ENCODE measurements at places on chromosomes 2 and 18. TPM values are rescaled to one million over a fixed set of nuclear protein-coding genes. Genes with fewer than 3 reads are reported as not detected.

IL36A gene
- total RNA-seq, result not detected

SERPINB13 gene
- total RNA-seq, result not detected

CCL20 gene
- total RNA-seq, result not detected

CD226 gene
- total RNA-seq, result 2.6 TPM

MLPH gene
- total RNA-seq, result not detected

KHK gene
- 5.5 TPM for total RNA-seq

GPR55 gene
- 4.7 TPM for total RNA-seq

ZEB2 gene
- total RNA-seq, result 232 TPM

GALNT14 gene
- 4.9 TPM for total RNA-seq

HTR2B gene
- total RNA-seq, result not detected

NETO1 gene
- 7.2 TPM for total RNA-seq

DPYSL5 gene
- total RNA-seq, result not detected

MATN3 gene
- not detected for total RNA-seq

VIT gene
- not detected for total RNA-seq

RAB6C gene
- total RNA-seq, result not detected

DNA sequence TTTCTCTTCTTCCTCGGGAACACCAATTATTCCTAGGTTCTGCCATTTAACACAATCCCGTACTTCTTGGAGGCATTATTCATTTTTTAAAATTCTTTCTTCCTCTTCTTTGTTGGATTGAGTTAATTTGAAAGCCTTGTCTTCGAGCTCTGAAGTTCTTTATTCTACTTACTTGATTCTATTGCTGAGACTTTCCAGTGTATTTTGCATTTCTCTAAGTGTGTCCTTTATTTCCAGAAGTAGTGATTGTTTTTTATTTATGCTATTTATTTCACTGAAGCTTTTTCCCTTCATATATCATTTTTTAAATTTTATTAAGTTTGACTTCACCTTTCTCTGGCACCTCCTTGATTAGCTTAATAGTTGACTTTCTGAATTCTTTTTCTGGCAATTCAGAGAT is 13.6 kb upstream of the UPP2 start:
- H3K27ac ChIP-seq, result no peak overlapping the region
- H3K4me3 ChIP-seq, result no peak overlapping the region

- H3K36me3 ChIP-seq, result no peaks in the 10 kb centered on the region
- no peak for DNase-seq
- H3K27ac ChIP-seq, result no peak overlapping the region
- H3K27me3 ChIP-seq, result no peaks in the 10 kb centered on the region
- no peaks in the 10 kb centered on the region for H3K4me1 ChIP-seq
- no peak overlapping the region for H3K4me3 ChIP-seq
Observed at GRCh38 chr2:120701499-120701898, 34.2 kb upstream of the GLI2 start.

- DNase-seq, result no peak
- no peak overlapping the region for H3K27ac ChIP-seq
- no peaks in the 10 kb centered on the region for H3K4me1 ChIP-seq
Observed at GRCh38 chr18:10101729-10102128, 187.9 kb downstream of the VAPA start.

GRCh38 chr18:47737198-47737830 is 193.1 kb downstream of the SMAD2 start:
- H3K36me3 ChIP-seq, result no peaks in the 10 kb centered on the region
- H3K4me1 ChIP-seq, result no peaks in the 10 kb centered on the region
- no peak for DNase-seq
- no peak overlapping the region for H3K4me3 ChIP-seq
- H3K27ac ChIP-seq, result no peak overlapping the region

GRCh38 chr2:169131587-169132512 is 62.5 kb downstream of the DHRS9 start:
- H3K4me1 ChIP-seq, result no peaks in the 10 kb centered on the region
- H3K27ac ChIP-seq, result no peak overlapping the region
- peak; percentile 63 for DNase-seq
- H3K4me3 ChIP-seq, result no peak overlapping the region
- H3K27me3 ChIP-seq, result no peaks in the 10 kb centered on the region

DNA sequence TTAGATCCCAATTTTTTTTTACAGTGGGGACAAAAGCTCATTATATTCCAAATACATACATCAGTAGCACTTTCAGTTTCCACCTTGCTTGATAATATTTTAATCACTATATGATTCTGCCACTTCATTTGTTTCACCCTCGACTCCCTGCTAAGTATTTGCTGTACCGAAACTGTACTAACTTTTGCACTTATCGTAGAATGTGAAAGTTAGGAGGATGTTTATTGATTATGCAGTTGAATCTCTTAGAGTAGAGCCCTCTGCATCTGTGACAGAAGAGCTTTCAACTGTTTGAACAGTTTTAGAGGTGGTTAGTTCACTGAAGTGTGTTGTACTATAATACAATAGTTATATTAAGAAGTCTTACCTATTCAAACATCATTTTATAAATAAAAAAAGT is 20.8 kb downstream of the NCOA1 start:
- no peak overlapping the region for H3K27ac ChIP-seq
- H3K36me3 ChIP-seq, result no peaks in the 10 kb centered on the region
- H3K27me3 ChIP-seq, result no peaks in the 10 kb centered on the region
- no peak for DNase-seq

DNA sequence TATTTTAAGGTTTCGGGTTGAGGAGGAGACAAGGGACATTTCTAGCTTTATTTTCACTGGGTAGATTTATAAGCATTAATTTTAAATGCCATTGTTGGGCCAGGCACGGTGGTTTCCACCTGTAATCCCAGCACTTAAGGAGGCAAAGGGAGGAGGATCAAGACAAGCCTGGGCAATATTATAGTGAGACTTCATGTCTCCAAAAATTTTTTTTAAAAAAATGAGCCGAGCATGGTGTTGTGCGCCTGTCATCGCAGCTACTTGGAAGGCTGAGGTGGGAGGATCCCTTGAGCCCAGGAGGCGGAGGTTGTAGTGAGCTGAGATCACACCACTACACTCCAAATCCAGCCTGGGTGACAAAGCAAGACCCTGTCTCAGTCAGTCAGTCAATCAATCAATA is 45.0 kb downstream of the MBD5 start:
- H3K27me3 ChIP-seq, result no peaks in the 10 kb centered on the region
- H3K4me1 ChIP-seq, result no peaks in the 10 kb centered on the region
- no peak overlapping the region for H3K4me3 ChIP-seq
- H3K36me3 ChIP-seq, result no peaks in the 10 kb centered on the region
- no peak for DNase-seq

GRCh38 chr2:54107903-54108615 is 7.4 kb upstream of the ACYP2 start:
- no peak for DNase-seq
- H3K27ac ChIP-seq, result no peak overlapping the region
- H3K4me3 ChIP-seq, result no peak overlapping the region
- H3K36me3 ChIP-seq, result no peaks in the 10 kb centered on the region
- no peaks in the 10 kb centered on the region for H3K27me3 ChIP-seq

DNA sequence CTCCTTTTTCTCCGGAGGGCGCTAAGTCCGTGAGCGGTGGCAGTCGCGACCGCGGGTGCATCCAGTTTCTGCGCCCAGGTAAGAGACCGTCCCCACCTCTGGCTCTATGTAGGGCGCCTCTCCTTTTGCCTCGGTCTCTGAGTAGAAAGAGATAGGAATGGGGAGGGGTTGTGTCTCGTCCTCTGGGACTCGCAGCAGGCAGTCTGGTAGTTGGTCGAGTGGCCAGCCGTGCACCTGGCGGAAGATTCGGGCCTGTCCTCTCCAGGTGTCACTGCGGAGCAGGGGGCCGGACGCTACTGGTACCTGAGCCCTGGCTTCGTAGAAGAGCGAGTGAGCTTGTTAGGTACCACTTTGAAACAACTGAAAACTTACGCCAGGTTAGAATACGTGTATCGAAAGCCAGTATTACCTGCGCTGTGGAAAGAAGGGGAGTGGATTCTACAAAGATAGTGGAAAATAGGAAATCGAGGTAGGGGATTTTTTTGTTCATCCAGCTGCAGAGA is 403 bp downstream of the MAP2 start:
- no peak for DNase-seq
- peaks cover 3% of the 10 kb centered on the region for H3K27me3 ChIP-seq
- peak overlapping the region; percentile 69 for H3K4me3 ChIP-seq
- no peaks in the 10 kb centered on the region for H3K36me3 ChIP-seq
- H3K27ac ChIP-seq, result no peak overlapping the region
- H3K4me1 ChIP-seq, result peaks cover 17% of the 10 kb centered on the region

DNA sequence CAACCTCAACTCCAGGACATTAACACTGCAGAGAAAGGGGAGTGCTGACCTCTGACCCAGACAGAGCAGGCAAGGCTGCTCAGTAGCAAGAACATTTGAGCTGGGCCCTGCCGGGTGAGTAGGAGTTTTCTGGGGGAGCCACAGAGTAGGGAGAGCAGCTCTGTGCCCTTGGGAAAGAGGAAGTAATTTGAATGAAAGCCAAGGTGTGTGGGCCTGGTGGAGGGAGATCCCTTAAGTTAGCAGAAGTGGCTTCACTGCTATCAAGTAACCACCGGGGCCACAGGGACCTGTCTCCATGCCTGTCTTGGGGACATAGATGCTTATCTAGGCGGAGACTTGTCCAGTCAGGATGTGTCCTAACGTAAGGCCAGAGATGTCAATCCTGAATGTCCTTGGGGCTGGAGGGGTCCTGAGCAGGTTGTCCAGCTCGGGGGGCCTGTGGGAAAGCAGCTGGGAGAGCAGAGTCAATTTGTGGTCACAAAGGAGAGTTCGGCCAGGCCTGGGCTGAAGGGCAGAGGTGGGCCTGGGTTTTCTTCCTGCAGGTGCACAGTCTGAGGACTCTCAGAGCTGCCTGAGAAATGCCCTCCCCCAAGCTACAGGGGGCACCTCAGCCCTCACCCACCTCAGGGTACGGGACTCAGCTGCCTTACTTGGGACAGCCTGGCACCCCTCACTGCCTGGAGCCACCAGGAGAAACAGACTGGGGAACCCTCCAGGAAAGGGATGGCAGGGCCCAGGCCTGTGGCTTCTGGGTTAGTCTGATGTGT is 15.0 kb upstream of the OTOF start:
- no peak overlapping the region for H3K4me3 ChIP-seq
- no peaks in the 10 kb centered on the region for H3K36me3 ChIP-seq
- H3K27me3 ChIP-seq, result no peaks in the 10 kb centered on the region
- no peak for DNase-seq
- no peaks in the 10 kb centered on the region for H3K4me1 ChIP-seq

GRCh38 chr2:1642066-1642861 is 102.1 kb downstream of the PXDN start:
- no peaks in the 10 kb centered on the region for H3K4me1 ChIP-seq
- no peak overlapping the region for H3K27ac ChIP-seq
- DNase-seq, result no peak
- no peaks in the 10 kb centered on the region for H3K36me3 ChIP-seq
- H3K4me3 ChIP-seq, result no peak overlapping the region
- no peaks in the 10 kb centered on the region for H3K27me3 ChIP-seq

GRCh38 chr2:70902579-70902978 is 33.1 kb upstream of the ATP6V1B1 start:
- H3K27ac ChIP-seq, result no peak overlapping the region
- peaks cover 45% of the 10 kb centered on the region for H3K4me1 ChIP-seq
- no peak overlapping the region for H3K4me3 ChIP-seq
- no peak for DNase-seq
- no peaks in the 10 kb centered on the region for H3K36me3 ChIP-seq

- H3K27ac ChIP-seq, result no peak overlapping the region
- H3K4me3 ChIP-seq, result no peak overlapping the region
- no peak for DNase-seq
Observed at GRCh38 chr2:232352511-232353091, 25.9 kb upstream of the ALPP start.

GRCh38 chr2:108632332-108633160 is 86.7 kb upstream of the RANBP2 start:
- H3K4me1 ChIP-seq, result peaks cover 36% of the 10 kb centered on the region
- no peak overlapping the region for H3K27ac ChIP-seq
- H3K27me3 ChIP-seq, result no peaks in the 10 kb centered on the region
- no peak overlapping the region for H3K4me3 ChIP-seq
- H3K36me3 ChIP-seq, result no peaks in the 10 kb centered on the region

GRCh38 chr18:11514267-11514666 is 95.1 kb upstream of the SLC35G4 start:
- no peak for DNase-seq
- H3K36me3 ChIP-seq, result no peaks in the 10 kb centered on the region
- no peaks in the 10 kb centered on the region for H3K4me1 ChIP-seq
- H3K4me3 ChIP-seq, result no peak overlapping the region
- no peak overlapping the region for H3K27ac ChIP-seq
- no peaks in the 10 kb centered on the region for H3K27me3 ChIP-seq

- H3K4me1 ChIP-seq, result no peaks in the 10 kb centered on the region
Observed at GRCh38 chr2:114265261-114265660, 177.2 kb upstream of the DPP10 start.

- H3K27ac ChIP-seq, result no peak overlapping the region
- DNase-seq, result no peak
- no peaks in the 10 kb centered on the region for H3K27me3 ChIP-seq
- no peaks in the 10 kb centered on the region for H3K36me3 ChIP-seq
- no peaks in the 10 kb centered on the region for H3K4me1 ChIP-seq
- H3K4me3 ChIP-seq, result no peak overlapping the region
Observed at GRCh38 chr2:228545748-228546145, 364.3 kb upstream of the SPHKAP start.

DNA sequence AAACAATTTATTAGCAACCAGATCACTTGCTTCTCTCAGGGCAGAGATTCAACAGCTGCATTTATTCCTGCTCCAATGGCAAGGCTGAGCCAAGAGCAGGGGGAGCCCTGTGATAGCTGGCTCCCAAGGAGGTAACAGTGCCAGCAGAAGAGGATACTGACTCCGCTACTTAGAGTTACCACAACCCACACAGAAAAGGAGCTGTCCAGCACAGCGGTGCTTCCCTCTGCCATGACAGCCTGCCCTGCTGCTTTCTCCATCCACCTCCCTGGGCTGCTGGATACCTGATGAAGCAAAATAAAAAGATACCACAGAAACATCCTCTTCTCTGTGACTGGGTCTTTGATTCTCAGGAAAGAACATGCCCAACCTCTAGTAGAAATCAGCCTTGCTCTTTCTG is 467.2 kb downstream of the LRRTM4 start:
- H3K36me3 ChIP-seq, result no peaks in the 10 kb centered on the region
- H3K27ac ChIP-seq, result no peak overlapping the region
- no peaks in the 10 kb centered on the region for H3K4me1 ChIP-seq
- no peaks in the 10 kb centered on the region for H3K27me3 ChIP-seq
- H3K4me3 ChIP-seq, result no peak overlapping the region

GRCh38 chr2:195595825-195596224 is 61.2 kb upstream of the SLC39A10 start:
- DNase-seq, result peak; percentile 25
- H3K36me3 ChIP-seq, result no peaks in the 10 kb centered on the region
- no peaks in the 10 kb centered on the region for H3K27me3 ChIP-seq
- H3K4me3 ChIP-seq, result no peak overlapping the region
- H3K27ac ChIP-seq, result no peak overlapping the region

DNA sequence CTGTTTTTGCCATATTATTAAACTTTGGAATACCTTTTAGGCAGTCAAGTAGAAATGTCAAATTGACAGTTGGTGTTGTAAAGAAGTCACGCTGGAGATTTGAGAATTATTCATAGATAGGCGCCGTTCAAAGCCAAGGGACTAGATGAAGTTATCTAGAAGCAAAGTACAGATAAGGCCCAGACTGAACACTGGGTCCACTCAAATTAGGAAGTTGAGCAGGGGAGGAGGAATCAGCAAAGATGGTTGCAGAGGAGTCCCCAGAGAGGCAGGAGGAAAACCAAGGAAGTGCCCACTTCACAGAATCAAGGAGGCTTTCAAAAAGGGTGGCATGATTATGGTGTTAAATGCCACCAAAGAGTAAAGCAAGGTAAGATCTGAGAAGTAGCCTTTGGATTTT is 9.6 kb upstream of the ALS2 start:
- no peak overlapping the region for H3K27ac ChIP-seq
- DNase-seq, result no peak
- H3K27me3 ChIP-seq, result no peaks in the 10 kb centered on the region
- no peak overlapping the region for H3K4me3 ChIP-seq
- H3K36me3 ChIP-seq, result no peaks in the 10 kb centered on the region

- no peak overlapping the region for H3K4me3 ChIP-seq
- no peak for DNase-seq
- H3K36me3 ChIP-seq, result no peaks in the 10 kb centered on the region
- no peak overlapping the region for H3K27ac ChIP-seq
- peaks cover 3% of the 10 kb centered on the region for H3K27me3 ChIP-seq
Observed at GRCh38 chr2:110832740-110833139, 100.4 kb downstream of the ACOXL start.

Data from B cell (primary cell).